Psoas muscle (tissue), 8 donors: ENCODE measurements at places on chromosomes 4 and X.

- no peak for DNase-seq
Measured at GRCh38 chr4:140720387-140721304, 35.5 kb downstream of the TBC1D9 start.

- no peak for DNase-seq
Measured at GRCh38 chrX:97854086-97854485, 970.4 kb downstream of the RPA4 start.

DNA sequence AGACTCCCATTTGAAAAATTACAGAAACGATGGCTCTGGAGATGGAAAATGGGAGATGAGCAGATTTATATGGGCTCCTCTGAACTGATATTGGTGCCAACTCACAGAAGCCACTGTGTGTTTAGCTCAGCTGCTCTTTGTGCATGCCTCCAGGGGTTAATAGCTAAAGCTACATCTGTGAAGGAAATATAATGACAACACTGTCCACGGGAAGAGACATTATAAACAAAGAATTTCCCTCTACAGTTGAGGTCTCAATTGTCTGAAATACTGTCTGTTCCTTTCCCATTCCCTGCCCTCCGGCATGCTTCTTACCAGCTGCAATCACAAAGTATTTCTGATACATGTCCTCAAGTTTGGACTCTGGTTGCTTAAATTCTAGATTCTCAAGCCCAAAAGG is 40.4 kb downstream of the PPA2 start:
- no peak for DNase-seq

DNA sequence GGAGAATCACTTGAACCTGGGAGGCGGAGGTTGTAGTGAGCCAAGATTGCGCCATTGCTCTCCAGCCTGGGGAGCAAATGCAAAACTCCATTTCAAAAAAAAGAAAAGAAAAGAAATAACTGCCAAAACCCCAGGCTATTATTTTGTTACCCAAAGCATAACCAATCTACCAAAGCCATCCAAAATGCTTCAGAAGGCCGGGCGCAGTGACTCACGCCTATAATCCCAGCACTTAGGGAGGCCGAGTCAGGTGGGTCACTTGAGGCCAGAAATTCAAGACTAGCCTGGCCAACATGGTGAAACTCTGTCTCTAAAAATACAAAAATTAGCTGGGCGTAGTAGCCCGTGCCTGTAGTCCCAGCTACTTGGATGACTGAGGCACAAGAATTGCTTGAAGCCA is 49.8 kb downstream of the SMIM31 start:
- no peak for DNase-seq

GRCh38 chrX:69229436-69229835 is 64.2 kb upstream of the PJA1 start:
- DNase-seq, result no peak

- DNase-seq, result no peak
Measured at GRCh38 chr4:168710353-168710946, 213.6 kb downstream of the PALLD start.

DNA sequence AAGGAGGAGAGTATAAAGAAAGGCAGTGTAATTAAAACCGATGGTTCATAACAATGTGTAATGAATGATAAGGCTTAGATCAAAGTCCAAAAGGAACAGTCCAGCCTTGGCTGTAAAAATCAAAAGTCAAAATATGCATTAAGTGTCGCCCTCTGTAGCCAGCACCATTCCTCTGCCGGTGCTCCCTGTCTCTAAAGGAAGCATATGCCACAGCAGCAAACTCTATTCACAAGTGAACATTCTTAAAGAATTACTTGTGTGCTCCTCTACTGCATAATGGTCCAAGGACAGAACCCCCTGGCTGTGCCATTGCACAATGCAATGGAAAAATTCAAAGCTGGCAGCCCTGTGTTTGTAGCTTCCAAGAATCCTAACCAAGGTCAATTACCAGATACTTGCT is 16.3 kb upstream of the MBNL3 start:
- DNase-seq, result no peak

GRCh38 chr4:8419222-8420041 is 21.1 kb downstream of the ACOX3 start:
- DNase-seq, result no peak

GRCh38 chr4:6595897-6596537 is 21.0 kb downstream of the MAN2B2 start:
- no peak for DNase-seq

GRCh38 chr4:155495572-155496293 is 119.0 kb upstream of the MAP9 start:
- DNase-seq, result no peak

DNA sequence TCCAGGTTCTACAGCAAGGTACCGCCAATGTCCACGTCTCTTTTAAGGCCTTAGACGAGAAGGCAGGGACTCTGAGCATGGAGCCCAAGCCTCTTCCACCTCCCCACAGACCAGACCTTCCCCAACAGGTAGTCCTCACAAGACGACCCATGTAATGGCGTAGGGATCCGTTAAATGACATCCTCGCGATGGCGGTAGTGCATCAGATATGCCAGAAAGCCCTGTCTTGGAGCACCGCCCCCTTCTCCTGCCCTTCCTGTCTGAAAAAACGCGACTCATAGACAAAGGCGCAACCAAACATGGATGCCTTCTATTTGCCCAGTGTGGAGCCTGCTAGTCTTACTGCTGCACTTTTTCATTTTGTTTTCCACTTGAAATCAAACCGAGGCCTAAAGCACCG is 185.4 kb downstream of the OR13H1 start:
- DNase-seq, result peak; percentile 91

GRCh38 chr4:67871867-67872266 is 11.9 kb downstream of the TMPRSS11D start:
- no peak for DNase-seq

DNA sequence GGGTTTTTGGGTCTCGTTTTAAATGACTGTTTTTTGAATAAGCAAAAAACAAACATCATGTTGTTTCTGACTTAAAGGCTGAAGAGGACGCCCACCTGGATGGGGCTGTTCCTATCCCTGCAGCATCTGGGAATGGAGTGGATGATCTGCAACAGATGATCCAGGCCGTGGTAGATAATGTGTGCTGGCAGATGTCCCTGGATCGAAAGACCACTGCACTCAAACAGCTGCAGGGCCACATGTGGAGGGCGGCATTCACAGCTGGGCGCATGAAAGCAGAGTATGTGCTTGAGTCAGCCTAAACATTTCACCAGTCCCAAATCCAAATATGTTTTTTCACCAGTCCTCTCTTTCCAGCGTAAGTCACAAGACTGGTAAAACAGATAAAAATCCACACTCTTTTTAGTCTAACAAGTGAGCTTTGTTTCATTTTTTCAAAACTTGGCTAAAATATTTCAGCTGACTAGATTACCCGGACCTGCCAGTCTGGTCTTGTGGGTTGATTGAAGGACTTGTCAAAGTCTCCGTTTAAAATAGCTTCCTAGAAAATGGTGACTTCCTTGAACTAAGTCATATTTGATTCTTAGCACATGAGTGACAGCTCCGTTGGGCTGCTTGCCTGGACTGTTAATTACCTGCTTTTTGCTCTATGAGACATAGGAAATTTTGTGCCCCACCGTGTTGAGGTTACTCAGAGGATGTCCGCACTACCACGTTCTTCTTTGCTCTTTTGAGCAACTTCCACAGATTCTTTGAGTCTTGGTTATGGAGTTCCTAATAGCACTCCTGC is 20.8 kb downstream of the ENOPH1 start:
- no peak for DNase-seq

- DNase-seq, result no peak
Measured at GRCh38 chrX:20362268-20363267, 95.9 kb upstream of the RPS6KA3 start.

GRCh38 chrX:132384301-132384700 is 104.5 kb downstream of the MBNL3 start:
- no peak for DNase-seq

DNA sequence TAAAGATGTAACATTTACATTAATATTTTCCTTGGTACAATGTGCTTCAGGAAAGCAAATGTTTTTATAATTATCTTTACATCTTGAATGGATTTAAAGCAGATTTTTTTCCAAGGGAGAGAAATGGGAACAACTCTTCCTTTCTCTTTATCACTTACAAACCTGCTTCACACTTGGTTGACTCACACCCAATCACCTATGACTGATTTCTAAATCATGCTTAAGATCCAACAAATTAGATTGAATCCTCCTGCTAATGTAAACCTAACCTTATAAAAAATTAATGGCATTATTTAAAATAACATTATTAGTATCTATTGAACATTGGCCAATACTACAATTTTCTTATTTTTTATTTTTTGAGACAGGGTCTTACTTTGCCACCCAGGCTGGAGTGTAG is 127.1 kb downstream of the INPP4B start:
- DNase-seq, result no peak

GRCh38 chrX:112636951-112637581 is 42.7 kb downstream of the LHFPL1 start:
- DNase-seq, result no peak

- no peak for DNase-seq
Measured at GRCh38 chrX:104921584-104922205, 298.8 kb downstream of the TEX13A start.

- DNase-seq, result peak; percentile 55
Measured at GRCh38 chr4:168605411-168605810, 108.6 kb downstream of the PALLD start.

GRCh38 chrX:49237060-49237459 is 1.8 kb downstream of the CCDC22 start:
- DNase-seq, result no peak

DNA sequence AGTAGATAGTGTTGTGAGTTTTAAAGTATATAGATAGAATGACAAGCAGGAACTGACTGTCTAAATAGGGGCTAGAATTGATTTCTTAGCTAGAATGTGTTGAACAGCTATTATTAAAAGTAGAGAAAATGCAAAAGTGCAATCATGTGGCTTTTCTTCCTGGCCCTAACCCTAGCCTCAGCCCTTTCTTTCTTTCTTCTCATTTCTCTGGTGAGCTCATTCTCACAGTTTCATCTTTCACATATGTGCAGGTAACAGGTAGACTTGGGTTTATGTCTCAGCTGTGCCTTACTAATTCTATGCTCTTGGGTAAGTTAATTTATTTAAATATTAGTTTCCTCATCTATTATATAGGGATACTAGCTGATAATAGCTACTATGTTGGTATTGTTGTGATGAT is 24.9 kb downstream of the FGF2 start:
- DNase-seq, result no peak

DNA sequence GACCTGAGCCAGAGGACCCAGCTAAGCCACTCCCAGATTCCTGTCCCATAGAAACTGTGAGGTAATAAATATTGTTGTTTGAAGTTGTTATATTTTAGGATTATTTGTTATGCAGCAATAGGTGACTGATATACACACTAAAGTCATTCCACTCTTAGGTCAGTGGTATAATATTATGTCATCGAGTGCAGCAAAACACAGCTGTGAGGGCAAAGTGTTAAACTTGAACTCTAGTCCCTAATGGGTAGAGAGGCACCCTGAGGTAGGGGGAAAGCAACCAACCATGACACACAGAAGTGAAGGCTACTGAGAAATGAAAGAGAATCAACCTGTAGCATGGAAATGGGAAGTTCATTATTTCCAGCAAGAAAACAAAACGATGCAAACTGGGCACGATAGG is 66.6 kb downstream of the ATXN3L start:
- DNase-seq, result no peak

DNA sequence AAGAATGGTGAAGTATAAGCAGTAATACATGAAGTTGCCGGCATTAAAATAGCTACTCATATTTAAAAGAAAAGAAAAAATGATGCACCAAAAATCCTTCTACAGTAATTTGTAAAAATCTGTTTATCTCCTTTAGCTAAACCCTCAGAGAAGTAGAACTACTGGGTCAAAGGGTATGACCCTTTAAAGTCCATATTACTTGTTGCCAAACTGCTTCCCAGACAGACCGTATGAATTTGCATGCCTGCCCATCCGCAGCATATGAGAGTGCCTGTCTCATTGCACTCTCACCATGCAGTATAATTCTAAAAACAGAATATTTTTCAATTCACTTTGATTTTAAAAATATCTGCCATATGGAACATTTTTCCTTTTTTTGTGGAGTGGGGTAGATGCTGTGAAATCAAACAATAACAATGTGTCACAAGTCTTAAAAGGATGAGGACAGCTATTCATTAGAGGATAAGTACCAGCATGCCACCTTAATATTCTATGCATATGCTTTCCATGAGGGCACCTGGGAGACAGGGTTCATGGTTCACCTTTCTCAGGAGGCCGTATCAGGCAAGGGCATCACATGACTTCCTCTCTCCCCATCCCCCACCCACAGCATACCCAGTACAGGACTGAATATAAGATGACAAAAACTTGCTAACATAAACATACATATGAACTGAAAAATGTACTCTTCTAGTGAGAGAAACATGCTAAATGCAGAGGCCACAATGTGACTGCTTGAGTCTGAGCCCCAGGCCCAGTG is 17.8 kb downstream of the ZDHHC9 start:
- DNase-seq, result no peak

- no peak for DNase-seq
Measured at GRCh38 chrX:39852491-39852890, 245.3 kb downstream of the BCOR start.

GRCh38 chrX:50721764-50722521 is 92.1 kb downstream of the SHROOM4 start:
- no peak for DNase-seq

- no peak for DNase-seq
Measured at GRCh38 chr4:87749883-87750282, 49.5 kb upstream of the IBSP start.

DNA sequence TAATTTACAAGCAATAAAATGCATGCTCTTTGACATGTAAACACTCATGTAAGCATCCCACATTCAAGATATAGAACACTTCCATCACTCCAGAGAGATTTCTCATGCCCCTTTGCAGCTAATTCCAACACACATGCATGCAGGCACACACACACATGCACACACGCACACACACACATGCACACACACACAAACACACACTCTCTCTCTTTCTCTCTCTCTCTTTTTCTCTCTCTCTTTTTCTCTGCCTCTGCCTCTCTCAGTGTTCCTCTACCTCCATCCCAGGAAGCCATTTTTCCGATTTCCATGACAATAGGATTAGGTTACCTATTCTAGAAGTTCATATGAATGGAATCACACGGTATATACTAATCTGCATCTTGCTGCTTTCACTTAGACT is 11.9 kb upstream of the SOD3 start:
- no peak for DNase-seq

DNA sequence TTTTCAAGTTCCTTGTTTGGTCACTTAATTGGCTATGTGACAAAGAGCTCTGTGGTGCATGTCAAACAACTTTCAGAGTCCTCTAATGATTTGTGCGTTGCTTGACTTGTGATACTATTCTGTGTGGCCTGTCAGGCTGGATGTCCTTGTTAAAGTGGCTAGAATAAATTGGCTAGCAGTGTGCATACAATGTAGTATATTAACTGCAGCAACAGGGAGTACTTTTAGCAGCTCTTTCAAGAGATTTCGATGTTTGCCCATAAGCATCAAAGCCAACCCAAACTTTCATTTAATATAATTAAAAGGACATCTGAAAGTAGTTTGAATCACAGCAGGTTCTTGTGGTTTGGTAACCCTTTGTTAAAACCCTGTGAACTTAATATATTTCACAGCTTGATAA is 718.9 kb downstream of the ADGRL3 start:
- no peak for DNase-seq
